ENCODE measurements at places on chromosomes 3 and 15.
A peak's percentile ranks its signal among the peaks of the same experiment; 100 is the strongest.

GRCh38 chr3:45226206-45226915, at the start of gene TMEM158:
TMEM158 (minus strand) TSS chr3:45226287; CDS start chr3:45226027, 260 bp downstream.
- DNase-seq, result peak; percentile 75

DNA sequence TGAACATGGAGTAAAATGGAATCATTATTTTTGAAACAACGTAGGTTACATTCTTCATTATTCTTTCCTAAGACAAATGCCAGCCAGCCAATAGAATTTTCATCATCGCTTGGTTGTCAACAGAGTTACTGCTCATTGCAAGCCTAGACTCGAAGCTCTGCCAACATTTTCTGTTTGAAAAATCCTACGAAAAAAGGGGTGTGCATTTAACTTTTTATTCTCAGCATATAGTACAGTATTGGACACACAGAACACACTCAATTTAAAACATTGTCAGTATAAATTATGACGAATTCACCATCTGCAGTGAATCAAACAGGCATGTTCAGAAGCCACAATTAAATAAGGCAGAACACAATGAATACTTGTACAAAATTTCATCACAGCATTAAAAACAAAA, 232.1 kb downstream of the NR1D2 start:
- no peak for DNase-seq

DNA sequence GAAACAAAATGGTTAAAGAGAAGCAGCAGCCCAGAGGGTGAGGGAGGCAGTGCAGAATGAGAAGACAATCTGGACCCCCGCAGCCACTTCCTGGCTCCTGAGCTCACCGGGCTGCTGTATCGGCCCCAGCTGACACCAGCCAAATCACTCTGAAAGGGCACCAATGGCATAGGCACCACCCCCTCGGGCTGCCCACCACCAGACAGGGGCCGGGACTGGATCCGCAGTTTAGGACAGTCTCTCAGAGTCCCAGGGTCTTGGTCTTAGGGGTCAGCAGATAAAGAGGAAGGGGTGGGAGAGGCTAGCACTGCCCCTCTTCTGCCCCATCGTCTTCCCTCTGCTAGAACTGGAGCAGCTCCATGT, 17.9 kb upstream of the EHD4 start:
- no peak for DNase-seq

GRCh38 chr15:48031466-48031865, 89.3 kb upstream of the SLC24A5 start:
- no peak for DNase-seq

DNA sequence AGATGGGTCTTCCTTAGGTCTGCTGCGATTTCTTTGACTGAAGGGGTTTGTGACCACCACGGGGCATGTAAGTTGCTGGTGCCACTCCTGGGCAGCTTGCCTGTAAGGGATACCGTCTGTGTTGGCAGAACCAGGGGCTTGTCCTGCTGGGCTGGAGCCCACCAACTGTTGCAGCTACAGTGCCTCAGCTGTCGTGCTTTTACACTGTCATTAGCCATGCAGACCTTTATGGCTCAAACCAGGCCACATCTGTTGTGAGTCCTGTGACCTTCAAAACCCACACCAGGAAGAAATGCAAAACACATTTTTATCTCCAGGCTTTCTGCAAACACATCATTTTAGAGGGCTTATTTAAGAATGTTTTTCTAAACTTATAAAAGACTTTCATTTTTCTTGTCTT, 168.7 kb downstream of the PTPRG start:
- DNase-seq, result no peak

DNA sequence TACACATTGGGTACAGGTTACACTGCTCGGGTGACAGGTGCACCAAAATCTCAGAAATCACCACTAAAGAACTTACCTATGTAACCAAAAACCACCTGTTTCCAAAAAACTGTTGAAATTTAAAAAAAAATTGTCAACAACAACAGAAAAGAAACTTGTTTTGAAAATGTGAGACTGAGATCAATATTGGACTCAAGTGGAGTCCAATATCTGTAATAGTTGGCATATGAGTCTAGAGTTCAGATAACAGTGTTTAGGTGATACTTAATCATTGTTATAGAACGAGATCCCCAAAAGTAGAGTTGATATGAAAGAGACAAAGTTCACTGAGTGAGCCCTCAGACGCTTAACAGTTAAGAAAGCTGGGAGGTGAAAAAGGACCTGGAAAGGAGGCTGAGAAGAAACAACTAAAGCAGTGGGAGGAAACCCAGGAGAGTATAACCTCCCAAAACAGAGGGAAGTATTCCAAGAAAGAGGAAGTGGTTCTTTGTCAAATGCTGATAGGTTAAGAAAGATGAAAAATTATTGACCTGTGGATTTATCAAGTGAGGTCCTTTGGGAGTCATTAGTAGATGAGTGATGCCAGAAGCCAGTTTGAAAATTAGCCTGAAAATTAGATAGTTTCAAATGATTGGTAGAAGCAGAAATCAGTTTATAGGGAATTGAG, 388.6 kb upstream of the DPH6 start:
- DNase-seq, result no peak

GRCh38 chr3:48934333-48934991, 15.8 kb downstream of the ARIH2 start:
- DNase-seq, result no peak

- DNase-seq, result no peak
Observed at GRCh38 chr3:86180696-86181095, 810.3 kb downstream of the VGLL3 start.

- DNase-seq, result no peak
Observed at GRCh38 chr15:77004189-77004588, 9.3 kb downstream of the PSTPIP1 start.

- no peak for DNase-seq
Observed at GRCh38 chr3:118128886-118129285, 905.8 kb downstream of the IGSF11 start.

DNA sequence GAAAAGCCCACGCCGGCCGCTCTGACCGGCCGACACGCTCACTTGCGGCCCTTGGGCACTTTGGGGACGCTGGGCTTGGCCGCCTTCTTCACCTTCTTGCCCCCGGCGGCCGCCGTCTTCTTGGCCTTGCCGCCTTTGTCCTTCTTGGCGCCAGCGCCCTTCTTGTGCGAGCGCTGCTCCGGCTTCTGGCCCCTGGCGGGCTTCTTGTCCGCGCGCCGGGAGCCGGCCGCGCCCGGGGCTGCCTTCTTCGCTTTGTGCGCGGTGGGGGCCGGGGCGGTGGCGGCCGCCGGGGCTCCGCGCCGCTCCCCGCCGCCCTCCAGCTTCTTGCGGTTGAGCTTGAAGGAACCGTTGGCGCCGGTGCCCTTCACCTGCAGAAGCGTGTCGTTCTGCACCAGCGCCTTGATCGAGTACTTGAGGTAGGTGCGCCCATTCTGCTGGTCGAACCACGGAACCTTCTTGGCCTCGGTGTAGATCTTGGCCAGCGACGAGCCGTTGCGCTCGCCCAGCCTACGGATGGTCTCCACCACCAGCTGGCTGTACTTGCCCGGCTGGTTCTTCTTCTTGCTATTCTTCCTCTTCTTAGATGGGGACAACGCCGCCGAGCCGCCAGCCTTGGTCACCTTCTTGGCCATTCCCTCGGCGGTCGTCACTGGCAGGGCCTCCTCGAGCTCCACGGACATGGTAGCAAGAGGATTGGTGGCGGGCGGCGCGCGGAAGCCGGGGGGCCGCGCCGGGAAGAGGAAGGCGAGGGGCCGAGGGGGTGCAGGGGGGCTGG, 36.7 kb downstream of the HMCES start:
- no peak for DNase-seq

GRCh38 chr3:20072422-20072821, 32.2 kb downstream of the KAT2B start:
- DNase-seq, result no peak

GRCh38 chr3:48507256-48508061, 3.5 kb upstream of the SHISA5 start:
- DNase-seq, result peak; percentile 67

GRCh38 chr3:161054860-161055604, 50.1 kb downstream of the B3GALNT1 start:
- DNase-seq, result no peak

DNA sequence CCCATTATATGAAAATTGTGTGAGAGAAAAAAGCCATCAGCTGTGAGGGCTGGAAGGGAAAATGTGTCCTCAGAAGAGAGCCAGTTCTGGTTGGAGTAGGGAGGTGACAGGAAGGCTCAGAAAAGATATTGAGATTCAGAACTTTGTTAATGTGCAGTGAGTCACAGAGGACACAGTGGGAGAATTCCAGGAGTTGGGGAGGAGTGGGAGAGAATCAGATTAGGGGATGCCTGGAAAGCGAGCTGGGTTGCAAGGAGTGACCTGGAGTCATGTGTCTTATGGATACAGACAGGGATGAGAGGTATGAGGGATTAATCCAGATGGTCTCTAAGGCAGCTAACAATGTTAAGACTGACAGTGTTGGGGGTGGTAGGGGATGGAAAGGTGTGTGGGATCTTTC, 67.5 kb downstream of the CHST2 start:
- no peak for DNase-seq

GRCh38 chr15:81886591-81886990, 159.2 kb downstream of the MEX3B start:
- DNase-seq, result no peak

DNA sequence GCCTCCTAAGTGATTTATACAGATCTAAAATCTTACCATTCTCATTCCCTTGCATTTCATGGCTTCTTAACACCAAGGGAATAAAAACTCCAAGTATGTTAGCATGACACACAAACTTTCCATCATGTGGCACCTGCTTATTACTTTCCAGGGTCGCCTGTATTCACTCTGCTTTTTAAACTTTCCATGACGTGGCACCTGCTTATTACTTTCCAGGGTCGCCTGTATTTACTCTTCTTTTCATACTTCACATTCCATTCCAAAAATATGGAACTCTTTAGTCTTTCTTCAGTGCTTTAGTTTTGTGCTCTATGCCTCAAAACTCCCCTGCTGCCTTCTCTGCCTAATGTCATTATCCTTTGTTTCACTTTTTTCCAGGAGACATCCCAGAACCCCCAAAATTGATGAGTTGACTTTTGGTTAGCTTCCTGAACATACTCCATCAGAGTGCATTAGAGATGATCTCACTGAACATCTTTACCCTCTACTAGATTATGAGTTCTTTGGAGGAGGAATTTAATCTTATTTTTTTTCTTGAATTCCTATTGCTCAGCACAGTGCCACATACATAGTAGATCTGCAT, 47.0 kb downstream of the CALML4 start:
- DNase-seq, result no peak

DNA sequence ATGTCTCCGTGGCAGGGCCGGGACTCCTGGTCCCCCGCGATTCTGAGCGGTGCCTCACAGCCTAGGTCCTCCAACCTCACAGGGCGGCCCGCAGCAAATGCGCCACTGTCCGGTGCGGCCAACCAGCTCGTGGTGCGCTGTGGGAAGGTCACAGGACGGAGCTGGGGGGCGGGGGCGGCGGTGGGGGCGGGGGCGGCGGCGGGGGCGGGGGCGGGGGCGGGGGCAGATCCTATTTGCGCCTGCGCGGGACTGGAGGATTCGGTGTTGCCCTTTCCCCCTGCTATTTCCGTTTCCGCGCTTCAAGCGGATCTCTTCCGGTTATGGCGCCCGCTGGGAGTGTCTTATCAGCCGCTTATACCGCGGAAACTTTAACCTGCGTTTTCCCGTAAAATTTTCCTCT, 106.7 kb upstream of the SNRPN start:
- no peak for DNase-seq

- DNase-seq, result no peak
Observed at GRCh38 chr3:128149650-128150049, 3.6 kb upstream of the EEFSEC start.

- DNase-seq, result no peak
Observed at GRCh38 chr3:58071480-58071971, 63.3 kb downstream of the FLNB start.

DNA sequence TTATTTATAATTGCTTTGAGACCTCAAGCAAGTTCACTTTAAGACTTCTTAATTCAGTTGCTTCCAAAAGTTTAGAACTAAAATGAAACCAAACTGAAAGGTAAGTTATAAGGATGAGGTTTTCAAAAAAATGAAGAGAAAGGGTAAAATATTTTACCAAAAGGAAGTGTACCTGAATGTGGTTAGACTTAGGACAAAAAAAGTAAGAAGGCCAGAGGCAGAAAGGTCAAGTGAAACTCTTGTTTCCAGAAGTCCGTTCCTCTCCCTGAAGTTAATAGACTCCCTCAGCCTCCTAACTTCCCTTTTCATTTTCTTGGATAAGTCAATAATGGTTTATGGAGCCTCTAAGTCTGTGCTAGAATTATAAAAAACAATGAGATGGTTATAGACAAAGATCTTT, 16.6 kb downstream of the BTLA start:
- DNase-seq, result no peak

DNA sequence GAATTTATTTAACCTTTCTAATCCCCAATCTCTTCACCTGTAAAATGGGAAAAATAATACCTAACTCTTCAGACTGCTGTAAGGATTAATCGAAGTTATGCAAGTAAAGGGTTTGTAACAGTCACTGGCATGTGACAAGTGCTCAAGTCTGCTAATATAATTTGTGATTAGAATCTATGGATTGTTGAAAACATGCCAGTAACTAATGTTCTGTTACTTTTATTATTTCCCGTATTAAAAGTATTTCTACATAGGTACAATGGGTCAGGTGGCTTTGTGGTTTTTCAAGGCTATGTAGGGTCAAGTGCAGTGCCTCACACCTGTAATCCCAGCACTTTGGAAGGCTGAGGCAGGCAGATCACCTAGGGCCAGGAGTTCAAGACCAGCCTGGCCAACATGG, 29.4 kb downstream of the ULK4 start:
- no peak for DNase-seq

- DNase-seq, result no peak
Observed at GRCh38 chr3:185807445-185808068, 17.3 kb downstream of the IGF2BP2 start.

GRCh38 chr3:43559961-43560360, 61.9 kb downstream of the ANO10 start:
- no peak for DNase-seq

DNA sequence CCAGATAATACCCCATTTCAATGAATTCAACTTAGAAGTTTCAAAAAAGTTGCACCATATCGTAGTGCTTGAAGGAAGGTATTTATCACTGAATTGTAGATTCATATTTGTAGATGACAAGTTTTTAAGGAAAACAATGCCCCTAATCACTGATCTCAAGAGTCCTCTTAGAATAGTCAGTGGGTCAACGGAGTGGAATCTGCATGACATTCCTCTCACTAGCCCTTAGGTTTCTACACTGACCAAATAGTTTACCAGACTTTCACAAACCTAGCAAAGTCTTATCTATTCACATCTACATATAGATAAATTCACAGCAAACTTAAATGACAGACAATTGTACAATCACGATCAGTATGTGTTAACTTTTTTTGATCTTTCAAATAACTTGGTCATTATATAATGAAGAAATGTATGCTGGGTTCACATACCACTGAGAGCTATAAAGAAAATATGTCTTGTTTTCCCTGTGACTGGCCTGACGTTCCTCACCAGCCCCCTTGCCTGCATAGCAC, 35.7 kb upstream of the PHLDB2 start:
- no peak for DNase-seq

- DNase-seq, result no peak
Observed at GRCh38 chr3:158491968-158492367, 79.0 kb upstream of the MLF1 start.

DNA sequence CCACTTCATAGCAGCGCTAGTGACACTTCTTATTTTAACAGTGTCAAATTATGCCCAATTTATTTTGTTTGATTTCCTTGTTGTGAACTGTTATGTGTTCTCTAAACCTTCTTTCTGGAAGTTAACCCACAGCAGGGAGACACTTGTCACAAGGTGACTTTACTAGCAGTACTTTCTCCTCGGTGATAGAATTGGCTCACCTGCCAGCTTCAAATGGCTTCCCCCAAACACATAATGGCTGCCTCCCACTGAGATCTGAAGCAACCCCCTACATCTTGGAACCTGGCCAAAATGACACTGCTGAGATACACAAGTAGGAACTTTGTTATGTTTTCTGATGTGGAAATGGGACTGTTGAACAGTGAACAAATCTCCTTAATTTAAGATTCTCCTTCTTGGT, 238.8 kb upstream of the DPH6 start:
- DNase-seq, result no peak

All from stimulated activated CD8-positive, alpha-beta memory T cell treated with anti-CD3 and anti-CD28 coated beads, Interleukin-7, amount 100 ng/mL, for 4 hours (primary cell).